ENCODE measurements at places on chromosomes 16 and 17. TPM values are rescaled to one million over a fixed set of nuclear protein-coding genes. Genes with fewer than 3 reads are reported as not detected.
A peak's percentile ranks its signal among the peaks of the same experiment; 100 is the strongest.

Gene AANAT
- total RNA-seq, result not detected

- DNase-seq, result peak; percentile 61
Measured at GRCh38 chr16:78984324-78984723, 616.2 kb downstream of the MAF start.

- peak; percentile 75 for DNase-seq
Measured at GRCh38 chr17:37770631-37771518, 26.0 kb upstream of the HNF1B start.

DNA sequence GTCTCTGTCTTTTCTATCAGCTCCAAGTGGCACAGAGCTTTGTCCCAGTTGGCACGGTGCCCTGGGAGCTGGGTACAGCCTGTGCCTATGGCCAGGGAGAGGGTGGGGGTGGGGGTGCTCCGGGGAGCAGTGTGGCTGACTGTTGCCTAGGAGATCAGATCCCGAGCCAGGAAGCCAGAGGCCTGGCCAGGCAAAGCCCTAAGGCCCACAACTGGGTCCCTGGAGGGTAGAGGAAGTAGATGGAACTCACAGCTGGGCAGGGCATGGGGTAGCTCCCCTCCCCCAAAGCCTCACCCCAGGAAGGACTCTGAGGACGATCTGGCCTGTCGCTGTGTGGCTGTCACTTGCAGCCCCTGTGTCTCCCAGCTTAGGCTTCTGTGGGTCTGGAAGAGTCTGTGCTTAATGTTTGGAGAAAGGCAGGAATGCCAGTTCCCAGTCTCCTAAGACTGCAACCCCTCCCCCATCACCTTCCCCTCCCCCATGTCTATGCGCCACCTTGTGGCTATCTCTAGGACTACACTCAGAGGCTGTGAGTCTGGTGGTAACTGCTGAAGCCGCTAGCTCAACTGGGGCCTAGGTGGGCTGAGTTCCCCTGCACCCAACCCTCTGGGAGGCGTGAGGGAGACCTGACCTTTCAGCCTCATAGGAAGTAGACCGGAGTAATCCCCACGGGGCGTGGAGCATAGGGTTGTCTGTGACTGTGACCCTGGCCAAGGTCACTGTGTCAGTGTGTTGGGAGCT, 12.6 kb downstream of the THRA start:
- DNase-seq, result peak; percentile 78

DNA sequence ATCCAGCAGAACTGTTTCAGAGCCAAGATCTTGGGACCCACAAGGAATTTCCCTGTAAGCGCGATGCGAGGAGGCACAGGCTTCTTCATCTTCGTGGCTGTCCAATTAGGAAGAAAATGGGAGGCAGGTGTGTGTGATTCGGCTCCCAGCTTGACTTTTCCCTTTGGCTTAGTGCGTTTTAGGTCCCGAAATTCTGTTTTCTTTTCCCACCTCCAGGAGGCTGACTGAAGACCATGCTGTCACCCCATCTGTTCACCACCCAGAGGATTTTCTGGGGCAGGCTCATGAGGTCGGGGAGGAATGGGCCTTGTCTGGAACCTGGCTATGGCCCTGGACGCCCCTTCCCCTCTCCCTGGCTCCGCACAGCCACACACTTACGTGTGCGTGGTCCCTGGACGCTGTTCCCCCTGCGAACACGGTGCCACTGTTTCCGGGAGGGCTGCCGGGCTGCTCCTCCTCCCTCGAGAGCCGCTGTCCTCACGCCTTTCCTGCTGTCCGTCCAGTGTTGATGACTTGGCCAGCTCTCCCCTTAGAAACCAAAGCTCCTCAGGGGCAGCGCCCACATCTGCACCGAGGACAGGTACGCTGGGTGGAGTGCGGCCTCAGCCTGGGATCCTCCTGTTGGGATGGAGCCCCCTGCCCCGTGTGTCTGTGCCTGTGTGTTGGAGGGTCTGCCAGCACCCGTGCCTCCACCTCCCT, 2.7 kb upstream of the PABPN1L start:
- no peak for DNase-seq

GRCh38 chr17:69588827-69589239, 174.3 kb downstream of the MAP2K6 start:
- DNase-seq, result no peak

Gene GDPD3
- total RNA-seq, result 1.5 TPM

- no peak for DNase-seq
Measured at GRCh38 chr17:77185137-77185536, 44.4 kb downstream of the SEC14L1 start.

Gene TP53TG3
- total RNA-seq, result not detected

- no peak for DNase-seq
Measured at GRCh38 chr17:17792551-17793377, 44.0 kb downstream of the SREBF1 start.

Gene IRX3
- 17.6 TPM for total RNA-seq

Gene ZFPM1
- 5.0 TPM for total RNA-seq

Gene KRTAP4-3
- total RNA-seq, result not detected

GRCh38 chr17:2343421-2343820, 6.1 kb downstream of the SGSM2 start:
- peak; percentile 20 for DNase-seq

DNA sequence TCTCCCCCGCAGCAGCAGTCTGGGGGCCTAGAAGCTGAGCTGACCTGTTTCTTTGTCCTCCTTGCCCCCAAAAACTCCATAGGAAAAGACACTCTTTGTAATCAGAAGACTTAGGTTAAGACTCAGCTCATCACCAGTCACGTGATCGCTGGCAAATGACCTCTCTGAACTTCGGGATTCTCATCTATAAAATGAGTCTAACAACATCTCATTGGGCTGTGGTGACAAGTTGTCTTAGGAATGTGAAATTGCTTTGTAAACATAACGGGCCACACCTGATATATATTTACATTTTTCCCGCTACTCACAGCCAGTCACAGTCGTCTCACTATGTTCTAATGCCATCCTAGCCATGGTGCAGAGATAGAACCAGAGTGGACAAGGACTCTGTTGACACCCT, 86.0 kb upstream of the LHX1 start:
- peak; percentile 63 for DNase-seq

Gene RNF222
- total RNA-seq, result not detected

- no peak for DNase-seq
Measured at GRCh38 chr16:68257251-68257905, 6.9 kb upstream of the SLC7A6 start.
